ENCODE measurements at places on chromosomes 5 and 9.

DNA sequence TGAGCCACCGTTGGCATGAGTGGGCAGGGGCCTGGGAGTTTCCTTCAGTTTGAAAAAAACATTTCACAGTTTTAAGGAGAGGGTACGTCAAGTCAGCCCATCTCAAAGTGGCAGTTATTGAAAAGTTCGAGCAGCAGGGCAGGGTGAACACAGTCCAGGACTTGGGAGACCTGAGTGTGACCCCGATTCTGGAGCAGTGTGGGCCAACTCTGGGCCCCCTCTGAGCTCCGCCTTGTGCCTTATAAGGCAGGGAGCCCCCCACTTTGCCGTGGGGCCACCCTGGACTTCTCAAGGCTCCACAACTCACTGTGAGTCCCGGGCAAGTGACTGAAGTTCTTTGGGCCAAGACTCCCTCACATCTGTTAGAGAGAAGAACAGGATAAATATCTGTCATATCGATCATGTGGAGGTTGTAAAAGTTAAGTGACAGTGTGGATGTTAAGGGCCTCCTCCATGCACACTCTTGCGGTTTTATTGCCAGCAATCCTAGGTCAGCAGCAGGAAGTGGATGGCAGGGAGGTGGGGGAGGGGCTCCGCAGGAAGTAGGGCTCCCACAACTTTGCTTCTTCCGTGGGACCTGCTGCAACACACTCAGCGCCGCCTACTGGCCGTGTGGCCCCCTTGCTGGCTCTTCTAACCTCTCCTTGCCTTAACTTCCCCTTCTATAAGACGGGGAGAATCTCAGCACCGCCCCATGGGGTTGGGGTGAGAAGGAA is 38.4 kb downstream of the HRH2 start:
- peak; percentile 98 for DNase-seq

- no peak for DNase-seq
Observed at GRCh38 chr5:177365845-177366527, 8.3 kb downstream of the RGS14 start.

DNA sequence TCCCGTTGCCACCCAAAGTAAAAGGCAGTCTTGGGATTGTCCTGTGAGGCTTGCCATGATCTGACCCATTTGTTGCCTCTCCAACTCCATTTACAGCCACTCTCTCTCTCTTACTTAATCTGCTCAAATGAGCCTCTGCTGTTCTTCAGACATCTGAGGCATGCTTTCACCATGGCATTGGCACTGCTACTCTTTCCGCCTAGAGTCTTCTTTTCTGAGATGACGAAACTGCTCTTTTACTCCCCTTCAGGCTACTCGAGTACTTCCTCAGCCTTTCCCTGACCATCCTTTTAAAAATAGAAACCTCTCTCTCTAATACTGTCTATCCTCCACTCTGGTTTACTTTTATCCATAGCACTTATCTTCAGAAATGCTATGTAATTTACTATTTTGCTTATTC is 9.0 kb downstream of the FOCAD start:
- peak; percentile 72 for DNase-seq

GRCh38 chr5:108064302-108064701 is 317.6 kb downstream of the FBXL17 start:
- DNase-seq = no peak

DNA sequence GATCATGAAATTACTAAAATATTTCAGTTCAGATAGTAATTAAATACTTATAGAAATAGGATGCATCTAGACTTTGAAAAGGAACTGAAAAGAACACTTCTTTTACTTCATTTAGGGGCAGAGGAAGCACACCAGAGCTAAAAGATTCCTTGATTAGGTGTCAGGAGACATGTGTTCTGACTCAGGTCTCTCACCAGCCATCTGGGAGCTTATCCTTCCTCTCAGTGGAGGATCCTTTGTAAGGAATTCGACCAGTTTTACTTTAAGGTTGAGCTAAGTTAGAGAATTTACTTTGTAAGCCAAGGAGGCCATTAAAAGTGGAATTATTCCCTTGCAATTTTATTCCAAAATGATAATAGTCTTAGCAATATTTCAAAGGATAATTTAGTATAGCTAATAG is 16.7 kb downstream of the VCAN start:
- no peak for DNase-seq

GRCh38 chr5:109767184-109767995 is 77.7 kb downstream of the MAN2A1 start:
- DNase-seq = no peak

DNA sequence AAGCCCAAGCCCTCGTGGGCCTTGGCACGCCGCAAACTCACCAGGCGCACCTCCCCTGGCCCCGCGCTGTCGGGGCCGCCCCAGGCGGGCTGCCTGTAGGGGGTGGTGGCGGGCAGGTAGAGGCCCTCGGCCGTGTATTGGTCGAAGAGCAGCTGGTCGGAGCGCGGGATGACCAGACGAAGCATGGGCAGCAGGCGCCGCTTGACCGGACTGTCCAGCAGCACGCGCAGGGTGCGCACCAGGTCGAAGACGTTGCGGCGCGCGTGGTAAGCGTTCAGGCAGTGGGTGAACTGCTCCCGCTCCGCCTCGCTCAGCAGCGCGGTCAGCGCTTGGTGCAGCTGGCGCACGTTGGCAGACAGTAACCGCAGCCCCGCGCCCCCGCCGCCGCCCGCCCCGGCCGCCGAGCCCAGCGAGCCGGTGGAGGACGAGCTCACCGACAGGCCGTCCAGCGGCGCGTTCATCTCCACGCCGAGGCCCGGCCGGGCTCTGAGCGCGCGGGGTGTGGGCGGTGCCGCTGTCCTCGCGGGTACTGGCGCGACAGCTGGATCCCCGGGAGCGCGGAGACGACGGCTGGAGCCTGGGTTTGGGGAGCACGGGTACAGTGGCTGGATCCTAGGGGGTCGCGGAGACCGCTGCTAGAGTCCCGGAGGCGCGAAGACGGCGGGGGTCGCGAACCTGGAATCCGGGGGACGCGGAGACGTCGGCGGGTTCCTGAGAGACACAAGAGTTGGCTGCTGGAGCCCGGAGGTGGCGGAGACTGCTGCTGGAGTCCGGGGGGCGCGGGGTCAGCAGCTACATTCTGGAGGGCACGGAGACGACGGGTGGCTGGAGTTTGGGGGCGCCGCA is 709 bp downstream of the WHRN start:
- DNase-seq = no peak

GRCh38 chr5:91556-92263 is at the start of gene PLEKHG4B:
Gene PLEKHG4B (plus strand): TSS chr5:92168. CDS start chr5:92232, 64 bp downstream.
- no peak for DNase-seq

- no peak for DNase-seq
Observed at GRCh38 chr9:38360839-38361472, 31.5 kb upstream of the ALDH1B1 start.

DNA sequence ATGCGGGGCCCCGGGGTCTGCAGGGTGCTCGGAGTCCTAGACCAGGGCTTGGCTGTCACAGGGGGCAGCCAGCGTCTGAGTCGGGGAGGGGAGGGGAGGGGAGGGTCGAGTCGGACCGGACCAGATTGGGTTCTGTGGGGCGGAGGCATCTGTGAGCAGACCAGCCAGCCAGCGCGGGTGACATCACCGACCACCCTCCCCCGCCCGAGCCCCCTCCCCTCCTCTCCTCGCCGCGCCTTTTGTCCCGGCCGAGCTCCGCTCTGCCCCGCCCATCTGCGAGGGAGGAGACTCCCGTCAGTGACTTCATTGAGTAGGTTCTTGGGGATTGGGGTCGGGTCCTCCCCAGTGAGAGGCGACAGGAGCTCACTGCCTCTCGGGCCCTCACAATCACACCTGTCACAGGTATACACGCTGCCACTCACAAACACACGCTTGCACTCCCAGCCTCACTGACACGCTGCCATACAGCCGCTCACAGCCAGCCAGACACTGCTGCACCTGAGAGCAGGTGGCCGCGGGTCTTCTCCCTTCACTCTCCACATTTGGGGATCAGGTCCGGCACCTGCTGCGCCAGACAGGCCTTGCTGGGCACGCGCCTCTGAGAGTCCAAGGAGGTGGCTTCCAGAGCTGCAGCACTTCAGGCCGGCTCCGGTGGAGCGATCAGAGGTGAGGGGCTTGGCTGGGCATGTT is 546 bp downstream of the DNAJB5 start:
- no peak for DNase-seq

GRCh38 chr5:149782018-149782894 is 52.1 kb downstream of the PPARGC1B start:
- peak; percentile 31 for DNase-seq

GRCh38 chr9:130933114-130934046 is 5.7 kb downstream of the FIBCD1 start:
- no peak for DNase-seq
